ENCODE measurements at places on chromosomes 16 and 17.
A peak's percentile ranks its signal among the peaks of the same experiment; 100 is the strongest.

- no peak for DNase-seq
Measured at GRCh38 chr17:37750292-37750691, 5.4 kb upstream of the HNF1B start.

- no peak for DNase-seq
Measured at GRCh38 chr16:85047867-85048455, 20.4 kb downstream of the KIAA0513 start.

GRCh38 chr17:77504652-77505155 lies 363.9 kb downstream of the SEC14L1 start:
- DNase-seq, result no peak

DNA sequence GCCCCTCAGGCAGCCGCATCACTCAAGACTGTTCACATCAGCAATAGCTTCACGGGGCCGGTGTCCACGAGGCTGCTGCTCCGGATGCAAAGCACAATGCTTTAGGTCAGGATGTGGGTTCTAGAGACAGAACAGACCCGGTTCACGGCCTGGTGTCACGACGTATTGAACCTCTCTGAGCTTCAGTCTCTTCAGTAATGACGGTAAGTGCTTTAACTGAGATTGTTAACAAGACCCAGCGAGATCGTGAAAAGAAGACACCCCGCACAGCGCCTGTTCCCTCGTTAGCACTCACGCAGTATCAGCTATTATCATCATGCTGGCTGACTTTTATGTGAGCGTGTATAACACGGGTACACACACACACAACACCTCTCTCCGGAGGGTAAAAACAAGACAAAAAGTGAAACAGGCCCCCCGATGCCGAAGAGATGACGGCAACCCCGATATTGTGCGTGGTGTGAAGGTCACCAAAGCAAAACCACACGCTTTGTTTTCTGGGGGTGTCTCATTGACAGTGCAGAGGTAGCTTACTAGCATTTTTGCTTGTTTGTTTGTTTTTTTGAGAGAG lies 21.4 kb upstream of the ABR start:
- DNase-seq, result no peak

GRCh38 chr17:1992541-1992940 lies 32.6 kb downstream of the RTN4RL1 start:
- no peak for DNase-seq

DNA sequence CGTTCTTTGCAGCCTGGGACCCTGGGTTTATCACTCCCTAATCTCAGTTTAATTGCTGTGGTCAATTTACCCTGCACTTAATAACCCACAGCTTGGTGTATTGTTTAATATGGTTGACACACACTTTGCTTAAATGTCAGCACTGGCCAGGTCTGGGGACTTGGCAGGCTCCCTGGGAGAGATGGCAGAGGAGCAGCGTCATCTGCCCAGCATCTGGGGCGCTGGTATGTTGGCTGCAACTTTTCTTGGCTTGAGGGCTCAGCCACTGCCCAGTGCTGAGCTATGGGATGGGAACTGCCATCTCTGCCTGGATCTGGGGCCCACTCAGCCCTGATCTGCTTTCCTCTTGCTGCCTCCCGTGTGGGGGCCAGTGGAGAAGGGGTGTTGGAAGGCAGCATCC lies 115.7 kb upstream of the IRX3 start:
- DNase-seq, result no peak

DNA sequence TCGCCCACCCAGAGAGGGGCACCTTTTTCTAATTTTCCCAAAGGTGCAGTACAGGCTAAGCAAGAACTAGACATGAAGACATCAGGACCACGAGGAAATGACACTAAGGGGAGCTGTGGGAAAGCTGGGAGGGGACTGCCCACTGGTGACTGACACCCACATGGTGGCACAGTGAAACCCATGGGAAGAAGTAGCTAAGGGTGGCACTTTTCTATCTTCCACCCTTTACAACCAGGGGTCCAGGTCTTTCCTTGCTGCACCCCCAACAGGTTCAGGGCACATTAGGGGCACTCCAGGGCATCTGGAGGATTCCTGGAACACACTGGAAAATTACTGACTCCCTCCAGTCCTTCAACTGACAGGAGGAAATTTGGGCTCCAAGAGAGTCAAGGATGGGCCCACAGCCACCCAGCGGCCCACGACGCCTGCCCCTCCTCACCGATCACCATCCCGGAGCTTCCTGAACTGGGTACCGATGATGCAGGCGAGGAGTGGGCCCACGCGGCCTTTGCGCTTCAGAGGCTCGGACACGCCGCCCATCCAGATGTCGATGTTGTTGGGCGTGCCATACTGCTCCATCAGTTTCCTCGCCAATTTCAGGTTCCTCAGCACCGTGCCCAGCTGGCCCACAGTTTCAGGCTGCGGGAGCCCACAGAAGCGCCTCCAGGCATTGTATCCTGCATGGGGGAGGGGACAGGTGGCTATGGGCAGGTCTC lies 9.4 kb downstream of the MPO start:
- no peak for DNase-seq

- DNase-seq, result no peak
Measured at GRCh38 chr17:2947996-2948550, 115.3 kb downstream of the OR1D5 start.

GRCh38 chr16:71360378-71360777 lies 1.9 kb downstream of the CALB2 start:
- no peak for DNase-seq

DNA sequence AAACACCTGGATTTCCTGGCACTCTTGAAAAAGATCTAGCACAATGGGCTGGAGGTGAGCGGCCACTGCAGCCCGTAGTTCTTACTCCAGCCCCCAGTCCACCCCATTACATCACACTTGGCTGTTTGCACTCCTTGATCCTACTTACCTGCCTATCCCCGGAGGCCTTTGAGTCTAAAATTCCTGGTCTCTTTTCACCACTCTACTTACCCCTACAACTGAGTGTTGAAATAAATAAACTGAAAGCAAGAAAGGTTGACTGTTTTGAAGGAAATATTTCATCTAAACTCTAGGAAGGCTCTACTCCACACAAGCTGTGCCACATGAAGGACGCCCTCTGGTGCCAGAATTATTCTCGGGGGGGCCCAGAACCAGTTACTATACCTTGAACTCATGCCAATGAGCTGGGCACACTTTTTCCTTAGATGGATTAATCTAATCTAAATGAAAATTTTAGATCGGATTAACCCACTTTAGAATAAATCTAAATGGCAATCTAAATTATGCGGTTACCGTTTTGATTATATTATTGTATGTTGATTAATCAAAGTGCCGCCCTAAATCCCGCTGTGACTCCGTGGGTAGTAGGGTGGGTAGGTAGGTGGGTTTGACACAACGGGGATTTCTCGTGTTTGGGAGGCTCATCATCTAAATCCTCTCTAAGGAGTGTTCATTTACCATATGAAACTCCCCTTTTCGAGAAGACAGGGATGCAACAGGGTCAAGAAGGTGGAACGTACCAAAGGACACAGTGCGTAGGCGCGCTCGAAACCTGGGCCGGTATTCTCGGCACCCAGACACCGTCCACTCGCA lies 651 bp upstream of the EIF1 start:
- peak; percentile 58 for DNase-seq

GRCh38 chr17:82944990-82945389 lies 105.2 kb upstream of the ZNF750 start:
- DNase-seq, result no peak
